ENCODE measurements at places on chromosomes 6 and 20.

DNA sequence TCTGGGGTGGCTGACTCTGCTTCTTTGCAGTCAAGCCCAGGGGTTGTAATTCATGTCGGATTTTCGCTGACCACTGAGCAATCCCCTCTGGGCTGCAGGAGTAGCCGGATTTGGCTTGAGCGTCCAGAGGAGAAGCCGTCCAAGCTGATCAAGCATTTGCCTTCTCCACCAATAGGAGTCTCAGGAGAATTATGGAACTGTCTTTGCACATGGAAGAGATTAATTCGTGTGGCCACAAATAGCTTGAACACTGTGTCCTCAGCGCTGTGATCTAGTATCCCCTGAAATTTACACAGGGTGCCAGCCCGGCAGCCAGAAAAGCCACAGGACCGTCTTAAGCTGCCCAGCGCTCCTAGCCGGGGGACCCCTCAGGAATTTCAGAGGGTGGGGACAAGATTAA is 37.1 kb downstream of the EYA2 start:
- DNase-seq: no peak

DNA sequence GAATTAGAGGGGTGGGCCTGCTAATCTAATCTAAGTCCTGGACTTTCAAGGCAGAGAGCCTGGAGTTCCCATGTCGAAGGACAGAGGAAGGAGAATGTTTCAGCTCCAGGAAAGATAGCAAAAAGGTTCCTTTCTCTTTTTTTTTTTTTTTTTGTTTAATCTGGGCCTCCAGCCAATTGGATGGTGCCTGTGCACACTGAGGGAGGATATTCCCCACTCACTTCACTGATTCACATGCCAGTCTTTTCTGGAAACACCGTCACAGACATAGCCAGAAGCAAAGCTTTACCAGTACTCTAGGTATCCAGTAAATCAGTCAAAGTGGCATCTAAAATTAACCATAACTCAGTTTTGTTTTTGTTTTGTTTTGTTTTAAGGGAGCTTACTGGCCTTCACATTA is 721.1 kb downstream of the TENT5A start:
- no peak for DNase-seq

DNA sequence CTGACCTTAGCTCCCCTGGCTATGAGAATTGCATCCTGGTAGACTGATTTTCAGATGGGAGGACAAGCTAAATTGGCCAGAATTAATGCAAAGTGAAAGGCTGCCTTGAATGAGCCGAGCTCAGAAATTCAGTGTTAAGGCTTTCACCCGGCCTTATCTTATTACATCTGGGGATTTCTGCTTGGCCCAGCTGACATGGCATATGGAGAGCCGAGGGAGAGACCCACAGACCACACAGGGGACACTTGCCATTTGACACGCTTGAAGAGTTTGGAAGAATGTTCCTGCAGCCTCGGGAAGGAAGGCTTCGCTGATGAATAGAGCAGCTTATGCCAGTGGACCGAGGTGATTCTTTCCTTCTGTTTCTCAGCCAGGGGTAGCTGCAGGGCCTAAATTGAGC is 9.0 kb downstream of the MOCS3 start:
- DNase-seq: no peak

DNA sequence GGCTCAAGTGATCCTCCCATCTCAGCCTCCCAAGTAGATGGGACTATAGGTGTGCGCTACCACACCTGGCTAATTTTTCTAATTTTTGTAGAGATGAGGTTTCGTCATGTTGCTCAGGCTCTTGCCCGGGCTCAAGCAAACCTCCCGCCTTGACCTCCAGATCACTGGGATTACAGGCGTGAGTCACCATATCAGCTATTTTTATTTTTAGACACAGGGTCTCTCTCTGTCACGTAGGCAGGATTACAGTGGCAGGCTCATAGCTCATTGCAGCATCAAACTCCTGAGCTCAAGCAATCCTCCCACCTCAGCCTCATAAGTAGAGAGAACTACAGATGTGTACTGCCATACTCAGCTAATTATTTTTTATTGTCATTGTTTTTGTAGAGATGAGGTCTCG is 41.7 kb downstream of the SLC23A2 start:
- DNase-seq: no peak

DNA sequence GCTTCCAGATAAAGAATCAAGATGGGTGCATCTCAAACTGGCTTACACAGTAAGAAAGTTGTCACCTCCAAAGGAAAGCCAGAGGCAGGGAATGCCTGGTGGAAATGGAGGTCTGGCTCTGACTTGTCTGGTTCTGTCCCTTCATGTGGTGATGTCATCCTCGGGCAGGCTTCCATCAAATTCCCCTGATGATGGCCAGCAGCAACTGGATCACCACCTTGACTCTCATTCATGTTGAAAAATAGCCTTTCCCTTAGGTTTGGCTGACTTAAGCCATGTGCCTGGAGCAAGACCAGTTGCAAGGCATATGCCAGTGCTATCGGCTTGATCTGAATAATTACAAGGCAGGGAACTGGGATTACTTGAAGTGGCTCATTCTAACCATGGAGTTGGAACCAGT is 28.8 kb downstream of the IMPG1 start:
- no peak for DNase-seq

DNA sequence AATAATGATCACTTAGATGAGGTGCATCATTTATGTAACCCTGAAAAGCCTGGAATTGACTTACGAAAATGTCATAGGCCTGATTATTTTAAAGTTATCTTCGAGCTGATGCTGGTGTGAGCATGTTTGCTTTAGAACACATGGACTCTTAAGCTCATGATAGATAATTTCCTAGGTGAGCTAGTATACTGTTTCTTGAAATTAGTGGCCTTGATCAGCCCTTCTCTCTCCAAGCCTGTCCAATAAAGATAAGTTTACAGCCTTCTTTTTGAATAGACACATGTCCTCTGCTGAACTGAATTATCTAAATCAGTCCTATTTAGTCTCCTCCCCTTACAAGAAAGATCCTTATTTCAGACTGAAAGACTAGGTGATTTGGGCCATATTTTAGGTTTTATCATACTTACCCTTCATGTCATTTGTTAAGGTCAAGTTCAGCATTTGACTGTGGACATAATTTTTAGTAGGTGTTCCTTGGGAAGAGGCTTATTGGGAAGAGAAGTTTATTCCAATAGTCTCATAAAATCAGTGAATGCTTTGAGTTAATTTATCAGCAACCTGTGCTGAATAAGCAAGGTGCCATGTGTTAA is 15.3 kb downstream of the FOXO3 start:
- no peak for DNase-seq

- no peak for DNase-seq
Measured at GRCh38 chr6:109793792-109794191, 102.7 kb downstream of the FIG4 start.

- DNase-seq: no peak
Measured at GRCh38 chr6:143601504-143601903, 76.3 kb upstream of the PHACTR2 start.

DNA sequence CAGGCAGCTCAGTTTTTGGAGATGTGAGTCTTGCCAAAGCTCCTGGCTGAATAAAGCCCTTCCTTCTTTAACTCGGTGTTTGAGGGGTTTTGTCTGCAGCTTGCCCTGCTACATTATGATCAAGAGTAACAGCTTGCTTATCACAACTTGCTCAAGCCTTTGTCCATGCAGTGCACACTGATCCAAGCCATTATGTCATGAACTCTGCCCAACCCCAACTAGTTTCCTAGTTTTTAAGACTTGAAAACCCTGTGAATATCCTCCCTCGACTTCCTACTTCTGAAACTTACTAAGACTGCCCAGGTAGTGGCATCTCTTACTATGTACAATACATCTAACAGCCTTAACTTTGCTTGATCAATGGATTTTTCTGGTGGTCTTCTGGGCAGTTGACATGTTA is 50.3 kb upstream of the ADGRF4 start:
- no peak for DNase-seq

DNA sequence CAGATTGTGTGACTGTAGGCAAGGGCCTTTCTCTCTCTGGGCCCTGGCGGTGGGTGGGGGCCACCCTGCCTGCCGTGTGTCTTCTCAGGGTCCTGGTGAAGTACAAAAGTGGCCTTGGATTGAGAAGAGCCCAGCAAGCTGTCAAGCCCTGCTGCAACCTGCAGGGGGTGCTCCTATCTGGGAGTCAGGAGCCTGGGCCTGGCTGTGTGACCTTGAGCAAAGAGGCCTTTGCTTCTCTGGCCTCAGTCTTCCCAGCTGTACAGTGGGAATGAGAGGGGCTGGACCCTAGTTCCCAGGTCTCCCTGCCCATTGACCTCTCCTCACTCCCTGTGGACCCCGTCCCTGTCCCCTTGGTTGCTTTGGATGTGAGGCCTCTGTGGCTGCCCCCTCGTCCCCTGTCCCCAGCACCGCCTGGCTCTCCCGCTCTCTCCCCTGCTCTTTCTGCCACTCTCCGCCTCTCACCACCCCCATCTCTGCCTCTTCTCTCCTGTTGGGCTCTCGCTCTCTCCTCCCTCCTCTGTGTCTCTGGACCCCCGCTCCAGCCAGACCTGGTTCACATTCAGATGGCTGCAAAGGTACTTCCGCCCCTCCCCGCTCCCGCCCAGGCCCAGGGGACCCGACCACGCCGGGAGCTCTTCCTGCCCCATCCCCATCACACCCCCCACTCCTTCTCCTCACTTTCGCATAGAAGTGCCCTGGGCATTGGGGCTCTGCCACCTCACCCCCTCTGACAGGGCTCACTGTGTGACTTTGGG is 46.7 kb downstream of the SRC start:
- no peak for DNase-seq

GRCh38 chr6:3159805-3160781 is 2.7 kb upstream of the TUBB2A start:
- peak; percentile 60 for DNase-seq

DNA sequence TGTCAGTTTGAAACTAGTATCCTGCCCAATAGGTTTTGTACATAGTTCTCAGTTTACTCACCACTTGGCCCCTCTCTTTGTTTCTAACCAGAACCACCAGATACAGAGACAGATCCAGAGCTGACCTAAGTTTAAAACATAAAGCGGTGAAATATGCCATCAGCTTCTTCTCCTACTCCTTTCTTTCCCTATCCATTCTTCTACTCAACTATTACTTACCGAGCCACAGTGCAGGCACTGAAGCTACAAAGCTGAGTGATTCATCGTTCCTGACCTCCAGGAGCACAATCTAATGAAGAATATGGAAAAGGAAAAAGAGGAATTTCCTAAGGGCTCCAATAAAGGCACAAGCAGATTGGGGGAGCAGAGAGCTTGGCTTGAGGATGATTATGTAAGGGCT is 286.0 kb downstream of the FOXC1 start:
- no peak for DNase-seq

GRCh38 chr20:41717483-41717882 is 99.3 kb upstream of the CHD6 start:
- DNase-seq: no peak

GRCh38 chr20:25491446-25492038 is 84.1 kb downstream of the GINS1 start:
- no peak for DNase-seq

GRCh38 chr6:136921936-136922684 is at the start of gene SLC35D3:
TSS of gene SLC35D3 (plus strand) at chr6:136922301. CDS start at chr6:136922429, 128 bp downstream.
- peak; percentile 57 for DNase-seq

- DNase-seq: no peak
Measured at GRCh38 chr6:3868544-3868943, 19.4 kb downstream of the FAM50B start.

DNA sequence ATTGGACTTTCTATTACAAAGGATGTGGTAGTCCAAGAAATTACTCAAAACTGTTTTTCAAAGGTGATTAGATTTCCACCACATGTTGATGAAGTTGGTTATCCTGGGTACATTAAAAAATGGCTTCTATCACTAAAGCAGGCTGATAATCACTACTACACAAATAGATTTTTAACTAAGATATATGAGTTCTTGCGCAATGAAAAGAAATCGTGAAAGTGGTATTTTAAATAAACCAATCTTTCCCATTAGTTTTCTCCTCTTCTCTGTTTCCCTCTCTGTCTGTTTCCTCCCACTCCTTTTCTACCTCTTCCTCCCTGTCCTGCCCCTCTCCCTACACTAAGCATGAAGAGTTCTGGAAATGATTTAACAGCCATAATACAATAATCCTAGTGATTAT is 487.9 kb upstream of the CITED2 start:
- DNase-seq: no peak

DNA sequence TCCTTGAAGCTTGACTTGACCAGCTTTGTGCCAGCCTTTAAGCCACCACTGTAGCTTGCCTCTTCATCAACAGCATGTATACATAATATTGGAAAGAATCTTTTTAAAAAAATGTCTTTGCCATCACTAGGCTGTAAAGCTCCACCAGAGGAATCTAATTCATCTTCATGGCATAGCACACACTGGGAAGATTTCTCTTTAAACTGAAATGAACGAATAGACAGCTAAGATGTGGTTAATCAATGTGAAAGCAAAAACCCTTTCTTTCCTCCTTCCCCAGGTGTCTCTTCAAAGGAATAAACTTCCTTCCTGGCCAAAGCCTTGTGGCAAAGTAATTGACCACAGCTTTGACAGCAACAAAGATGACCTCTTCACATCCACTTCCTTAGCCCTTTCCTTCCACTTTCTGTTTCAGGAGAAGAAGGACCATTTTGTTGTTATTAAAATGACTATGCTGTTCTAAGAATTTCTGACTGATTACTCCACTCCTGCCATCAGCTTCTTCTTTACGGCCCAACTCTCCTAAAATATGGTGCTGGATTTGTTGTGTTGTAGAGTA is 428.7 kb upstream of the SOX4 start:
- DNase-seq: no peak

- no peak for DNase-seq
Measured at GRCh38 chr6:91167846-91168245, 581.0 kb upstream of the MAP3K7 start.

GRCh38 chr20:61354901-61355495 is 102.9 kb downstream of the CDH4 start:
- no peak for DNase-seq

GRCh38 chr6:37589941-37590340 is 90.2 kb upstream of the CCDC167 start:
- DNase-seq: no peak

- no peak for DNase-seq
Measured at GRCh38 chr6:106830930-106831329, 143.6 kb downstream of the CD24 start.

DNA sequence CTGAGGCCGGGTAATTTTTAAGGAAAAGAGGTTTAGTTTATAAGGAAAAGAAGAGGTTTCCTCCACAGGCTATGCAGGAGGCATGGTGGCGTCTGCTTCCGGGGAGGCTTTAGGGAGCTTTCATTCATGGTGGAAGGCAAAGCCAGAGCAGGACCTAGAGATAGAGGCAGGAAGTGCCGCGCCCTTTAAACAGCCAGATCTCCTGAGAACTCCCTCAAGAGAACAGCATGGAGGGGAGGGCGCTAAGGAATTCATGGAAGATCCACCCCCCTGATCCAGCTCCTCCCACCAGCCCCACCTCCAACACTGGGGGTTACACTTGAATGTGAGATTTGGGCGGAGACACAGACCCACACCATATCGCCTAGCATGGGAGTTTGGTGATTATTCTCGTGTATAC is 13.9 kb upstream of the DACT2 start:
- DNase-seq: no peak

All from right cardiac atrium (tissue), 5 donors.